Erythroblast (primary cell): ENCODE measurements at places on chromosomes 12 and 14.

DNA sequence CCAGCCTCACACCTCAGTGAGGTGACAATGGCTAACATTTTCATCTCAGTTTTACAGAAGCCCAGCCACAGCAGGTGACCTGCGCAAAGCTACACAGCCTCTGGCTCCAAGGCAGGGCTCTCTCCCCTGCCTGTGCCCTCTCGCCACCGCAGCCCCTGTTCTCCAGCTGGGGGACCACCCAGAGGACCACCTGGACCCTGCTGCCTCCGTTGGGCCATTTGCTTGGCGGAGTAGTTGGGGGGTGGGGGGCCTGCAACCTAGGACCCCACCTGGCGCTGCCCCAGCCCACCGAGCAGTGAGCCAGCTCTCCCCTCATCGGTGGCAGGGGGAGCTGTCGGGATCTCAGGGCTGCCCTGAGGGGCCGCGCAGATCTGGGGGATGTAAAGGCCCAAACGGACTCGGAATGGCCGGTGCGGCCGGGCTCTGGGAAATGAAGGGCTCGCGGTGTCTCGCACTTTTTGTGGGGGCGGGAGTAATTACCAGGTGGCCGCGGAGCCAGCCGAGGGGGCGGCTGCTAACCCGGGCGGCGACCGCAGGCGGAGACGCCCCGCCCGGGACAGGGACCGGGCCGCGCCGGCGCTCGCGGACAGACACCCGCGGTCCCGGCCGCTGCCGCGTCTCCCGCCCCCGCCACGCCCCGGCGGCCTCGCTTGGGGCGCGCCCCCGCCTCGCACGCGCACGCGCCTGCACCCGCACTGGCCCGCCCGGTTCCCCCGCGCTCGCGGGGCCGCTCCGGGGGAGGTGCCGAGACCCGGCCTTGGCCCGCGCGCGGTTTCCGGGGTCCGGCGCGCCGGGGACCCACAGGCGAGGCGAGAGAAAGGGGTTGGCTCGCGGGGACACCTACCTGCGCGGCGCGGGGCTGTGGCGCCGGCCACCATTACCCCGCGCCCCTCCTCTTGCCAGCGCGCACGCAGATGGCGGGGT is 8.6 kb upstream of the GPR68 start:
- DNase-seq: peak; percentile 80

- no peak for DNase-seq
These were observed 162.7 kb downstream of the EGLN3 start for GRCh38 chr14:33788161-33788560.

DNA sequence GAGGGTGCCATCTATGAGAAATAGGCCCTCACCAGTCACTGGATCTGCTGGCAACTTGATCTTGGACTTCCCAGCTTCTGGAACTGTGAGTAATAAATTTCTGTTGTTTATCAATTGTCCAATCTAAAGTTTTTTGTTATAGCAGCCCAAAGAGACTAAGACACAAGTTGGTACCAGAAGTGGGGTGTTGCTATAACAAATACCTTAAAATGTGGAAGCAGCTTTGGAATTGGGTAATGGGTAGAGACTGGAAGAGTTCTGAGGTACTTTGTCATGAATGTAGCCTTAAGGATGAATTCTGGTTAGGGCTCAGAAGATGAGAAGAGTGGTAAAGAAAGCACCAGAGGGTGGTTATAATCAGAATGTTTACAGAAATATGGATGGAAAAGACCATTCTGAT is 21.5 kb downstream of the GMFB start:
- DNase-seq: peak; percentile 7

GRCh38 chr12:69508091-69508490 is 37.9 kb downstream of the FRS2 start:
- no peak for DNase-seq

- DNase-seq: no peak
These were observed 174.5 kb downstream of the TTC7B start for GRCh38 chr14:90641615-90642243.

DNA sequence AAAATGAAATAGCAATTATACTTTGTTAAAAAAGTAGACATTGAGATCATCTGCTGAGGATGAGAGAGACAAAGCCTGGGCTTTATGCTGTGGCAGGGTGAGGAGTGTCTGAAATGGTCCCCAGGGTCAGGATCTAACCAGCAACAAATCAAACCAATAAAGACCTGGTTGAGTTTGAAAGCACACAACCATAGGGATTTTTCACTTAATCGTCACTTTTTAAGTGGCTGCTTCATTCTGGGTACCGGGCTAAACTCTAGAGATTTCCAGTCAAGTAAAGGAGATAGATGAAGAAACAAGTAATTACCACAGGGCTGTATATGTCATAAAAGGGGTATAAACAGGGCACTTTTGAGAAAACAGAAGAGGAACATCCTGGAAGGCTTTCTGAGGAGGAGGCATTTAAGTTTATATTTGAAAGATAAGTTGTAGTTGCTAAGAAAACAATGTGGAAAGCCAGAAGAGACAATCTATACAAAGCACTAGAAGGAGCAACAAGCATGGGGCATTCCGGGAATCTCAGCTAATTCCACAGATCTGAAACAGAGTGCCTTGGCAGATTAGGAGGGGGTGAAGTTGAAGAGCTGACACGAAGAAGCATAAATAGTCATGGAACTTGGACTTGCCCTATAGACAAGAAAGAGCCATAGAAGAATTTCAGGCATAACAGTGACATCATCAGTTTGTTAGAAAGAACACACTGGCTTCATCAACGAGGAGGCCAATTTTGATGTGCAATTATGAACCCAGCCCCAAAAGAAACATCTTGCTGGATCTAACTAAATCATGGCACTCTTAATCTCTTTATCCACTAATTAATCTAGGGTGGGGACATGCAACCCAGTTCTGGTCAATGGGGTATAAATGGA is 46.9 kb upstream of the FRS2 start:
- DNase-seq: no peak

- no peak for DNase-seq
These were observed 162.1 kb downstream of the ESRRB start for GRCh38 chr14:76537906-76538647.

DNA sequence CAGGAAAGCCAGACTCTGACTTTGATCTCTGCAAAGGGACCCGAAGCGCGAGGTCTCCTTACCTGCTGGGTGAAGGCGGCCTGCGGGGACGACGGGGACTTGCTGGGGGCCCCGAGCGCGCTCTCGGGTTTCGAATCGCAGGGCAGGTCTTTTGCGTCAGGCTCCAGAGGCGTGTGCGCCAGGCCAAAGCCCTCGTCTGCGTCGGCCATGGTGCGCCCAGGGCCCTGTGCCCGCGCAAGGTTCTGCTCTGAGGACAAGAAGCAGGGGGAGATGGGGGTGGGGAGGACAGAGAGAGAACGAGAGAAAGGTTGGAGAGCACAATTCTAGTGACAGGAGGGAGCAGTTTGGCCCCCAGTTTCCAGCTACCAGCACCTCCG is 2.3 kb downstream of the TBX5 start:
- no peak for DNase-seq

DNA sequence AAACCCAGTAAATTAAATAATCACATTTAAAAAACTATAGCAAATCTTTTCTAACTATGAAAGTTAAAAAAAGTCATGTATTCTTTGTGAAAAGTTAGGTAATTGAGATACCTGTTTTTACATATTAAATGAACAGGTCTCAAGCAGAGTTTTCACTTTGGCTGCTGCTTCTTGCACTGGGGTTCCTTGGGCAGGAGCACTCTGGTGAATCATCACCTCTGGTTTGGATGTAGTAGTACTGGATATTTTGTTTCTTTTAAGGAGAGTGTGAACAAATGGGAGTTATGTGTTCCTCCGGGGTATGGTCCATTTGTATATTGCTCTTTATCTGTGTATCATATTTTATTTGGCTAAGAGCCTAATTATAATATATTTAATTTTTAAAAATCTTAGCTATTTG is 82.7 kb downstream of the FUT8 start:
- no peak for DNase-seq

- peak; percentile 67 for DNase-seq
These were observed 26.7 kb downstream of the NTN4 start for GRCh38 chr12:95763809-95764253.

DNA sequence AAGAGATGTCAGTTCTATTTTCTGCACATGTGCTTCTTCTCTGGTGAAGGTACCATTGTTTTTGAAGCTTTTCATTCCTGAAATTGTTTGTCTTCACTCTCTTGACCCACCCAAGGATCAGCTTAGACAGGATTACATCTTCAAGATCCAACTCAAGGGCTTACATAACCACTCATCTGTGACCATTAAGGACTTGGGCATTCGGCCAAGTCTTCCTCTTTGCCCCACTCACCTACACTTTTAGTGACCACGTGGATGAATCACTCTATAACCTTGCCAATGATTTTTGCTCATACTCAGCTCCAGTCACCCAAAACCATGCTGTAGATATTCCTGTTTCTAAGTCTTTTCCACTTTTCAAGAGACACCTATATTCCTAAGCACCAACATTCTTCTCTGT is 36.5 kb upstream of the SSTR1 start:
- DNase-seq: no peak

DNA sequence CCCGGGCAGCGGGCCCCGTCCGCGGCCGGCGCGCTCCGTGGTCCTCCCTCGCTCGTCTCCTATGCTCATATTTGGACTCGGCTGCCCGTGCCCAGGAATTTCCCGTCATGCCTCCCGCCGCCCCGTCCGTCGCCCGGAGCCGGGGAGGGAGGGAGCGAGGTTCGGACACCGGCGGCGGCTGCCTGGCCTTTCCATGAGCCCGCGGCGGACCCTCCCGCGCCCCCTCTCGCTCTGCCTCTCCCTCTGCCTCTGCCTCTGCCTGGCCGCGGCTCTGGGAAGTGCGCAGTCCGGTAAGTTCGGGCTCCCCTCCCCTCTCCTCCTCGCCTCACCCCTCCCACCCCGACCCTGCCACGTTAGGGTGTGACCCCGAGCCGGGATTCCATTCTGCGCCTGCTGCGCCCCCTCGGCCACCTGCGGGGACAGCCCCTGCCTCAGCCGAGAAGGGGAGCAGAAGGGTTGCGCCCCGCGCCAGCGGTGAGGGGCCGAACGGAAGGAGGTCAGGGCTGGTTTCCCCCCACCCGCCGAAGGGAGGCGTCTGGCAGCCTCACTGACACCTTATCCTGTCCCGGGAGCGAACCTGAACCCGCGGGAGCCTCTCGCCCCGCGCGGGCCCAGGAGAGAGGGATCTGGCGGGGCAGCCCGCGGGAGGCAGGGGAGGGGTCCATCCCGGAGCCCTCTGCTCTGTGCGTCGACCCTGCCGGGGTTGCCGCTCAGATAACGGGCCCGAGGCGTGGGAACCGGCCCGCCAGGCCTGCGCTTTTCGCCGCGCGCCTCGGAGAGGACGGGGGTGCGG is at the start of gene MSRB3:
TSS of gene MSRB3 (plus strand) at position 108 of the 793 bp plus-strand sequence. CDS start 29,897 bp downstream, outside the sequence.
- DNase-seq: peak; percentile 25

GRCh38 chr12:32423559-32423958 is 24.2 kb downstream of the FGD4 start:
- DNase-seq: no peak

DNA sequence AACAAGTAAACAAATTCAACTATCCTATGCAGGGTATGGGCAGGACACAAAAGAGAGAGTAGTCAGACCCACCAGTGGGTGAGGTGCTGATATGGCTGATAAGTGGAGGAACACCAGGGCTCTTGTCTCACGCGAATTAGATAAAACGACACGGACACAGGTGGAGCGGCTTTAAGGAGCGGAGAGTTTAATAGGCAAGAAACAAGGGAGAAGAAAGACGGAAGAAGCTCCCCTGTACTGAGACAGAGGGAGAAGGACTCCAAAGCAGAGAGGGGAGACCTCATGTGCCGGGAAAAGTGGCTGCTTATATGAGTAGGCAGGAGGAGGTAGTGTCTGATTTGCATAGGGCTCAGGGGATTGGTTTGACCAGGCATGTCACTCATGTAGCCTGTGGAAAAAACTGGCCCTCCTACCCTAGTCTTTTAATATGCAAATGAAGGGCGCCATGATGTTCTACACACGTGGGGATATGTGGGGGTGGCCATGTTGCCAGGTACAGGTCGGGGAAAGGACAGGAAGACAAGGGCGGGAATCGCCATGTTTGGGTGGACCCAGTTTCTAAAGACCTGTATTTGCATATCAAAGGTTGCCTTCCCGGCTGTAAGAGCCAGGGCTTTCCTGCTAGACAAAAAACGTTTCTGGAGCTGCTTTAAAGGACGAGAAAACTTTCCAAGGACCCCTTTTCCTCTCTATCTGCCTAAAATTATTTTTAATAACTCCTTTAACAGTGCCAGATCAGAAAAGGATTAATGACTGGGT is 28.8 kb downstream of the RPGRIP1 start:
- peak; percentile 92 for DNase-seq

DNA sequence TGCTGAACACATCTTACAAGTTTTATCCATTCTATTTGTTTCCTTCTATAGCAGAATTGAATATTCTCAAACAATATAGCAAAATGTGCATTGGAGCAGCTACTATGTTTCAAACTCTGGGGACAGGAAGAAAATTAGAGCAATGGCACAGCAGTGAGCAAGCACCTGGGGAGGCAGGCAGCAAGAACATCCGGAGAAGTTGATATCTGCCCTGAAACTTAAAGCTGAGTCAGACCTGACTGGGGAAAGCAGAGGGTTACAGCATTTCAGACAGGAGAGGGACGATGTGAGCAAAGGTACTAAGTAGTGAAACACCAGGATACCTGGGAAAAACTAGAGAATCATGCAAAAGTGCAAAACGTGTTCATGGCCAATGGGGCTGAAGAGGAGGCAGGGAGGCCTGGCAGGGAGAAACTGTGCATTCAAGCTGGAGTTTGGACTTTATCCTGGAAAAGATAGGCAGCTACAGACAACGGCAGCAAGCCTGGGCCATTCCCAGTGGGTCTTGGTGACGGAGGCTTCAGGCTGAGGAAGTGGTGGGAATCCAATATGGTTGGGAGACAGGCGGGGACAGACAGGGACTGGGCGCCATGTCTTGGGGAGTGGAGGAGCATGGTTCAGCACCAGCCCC is 118.0 kb upstream of the CDKN3 start:
- DNase-seq: no peak

GRCh38 chr14:92898566-92899131 is 24.3 kb upstream of the CHGA start:
- no peak for DNase-seq

DNA sequence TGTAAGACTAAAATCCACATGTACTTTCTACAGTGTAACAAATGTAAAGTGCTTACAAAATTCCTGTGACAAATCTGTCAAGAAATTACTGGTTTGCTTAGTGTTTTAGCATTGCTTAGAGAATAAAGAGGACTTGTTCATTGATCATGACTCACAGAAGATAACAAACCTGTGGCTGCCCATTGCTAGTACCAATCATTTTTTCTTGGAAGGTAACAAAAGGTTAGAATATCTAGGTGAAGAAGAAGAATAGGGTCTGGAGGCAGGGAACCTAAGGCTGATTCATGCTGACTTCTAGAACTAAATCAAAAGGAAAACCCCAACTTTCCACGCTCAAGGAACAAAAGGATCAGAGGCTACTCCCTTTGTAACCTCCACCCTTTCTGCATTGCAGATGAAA is 232.7 kb upstream of the ABCD2 start:
- no peak for DNase-seq

DNA sequence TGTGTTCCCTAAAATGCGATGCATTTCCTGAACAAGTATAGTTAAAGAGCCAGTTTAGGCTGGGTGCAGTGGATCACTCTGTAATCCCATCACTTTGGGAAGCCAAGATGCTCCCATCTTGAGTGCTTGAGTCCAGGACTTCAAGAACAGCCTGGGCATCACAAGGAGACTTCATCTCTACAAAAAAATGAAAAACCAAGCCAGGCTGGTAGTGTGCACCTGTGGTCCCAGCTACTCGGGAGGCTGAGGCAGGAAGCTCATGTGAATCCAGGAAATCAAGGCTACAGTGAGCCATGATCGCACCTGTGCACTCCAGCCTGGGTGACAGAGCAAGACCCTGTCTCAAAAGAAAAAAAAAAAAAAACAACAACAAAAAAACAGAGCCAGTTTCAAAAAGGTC is 26.3 kb downstream of the HECTD1 start:
- DNase-seq: no peak
